ENCODE measurements at places on chromosomes 2 and 18. TPM values are rescaled to one million over a fixed set of nuclear protein-coding genes. Genes with fewer than 3 reads are reported as not detected.

LONRF2 gene
- 12.1 TPM for total RNA-seq

STPG4 gene
- 0.26 TPM for total RNA-seq

DNAJC5G gene
- not detected for total RNA-seq

CCDC68 gene
- total RNA-seq = not detected
